HEK293T (cell line): ENCODE measurements at places on chromosomes 4 and X.

DNA sequence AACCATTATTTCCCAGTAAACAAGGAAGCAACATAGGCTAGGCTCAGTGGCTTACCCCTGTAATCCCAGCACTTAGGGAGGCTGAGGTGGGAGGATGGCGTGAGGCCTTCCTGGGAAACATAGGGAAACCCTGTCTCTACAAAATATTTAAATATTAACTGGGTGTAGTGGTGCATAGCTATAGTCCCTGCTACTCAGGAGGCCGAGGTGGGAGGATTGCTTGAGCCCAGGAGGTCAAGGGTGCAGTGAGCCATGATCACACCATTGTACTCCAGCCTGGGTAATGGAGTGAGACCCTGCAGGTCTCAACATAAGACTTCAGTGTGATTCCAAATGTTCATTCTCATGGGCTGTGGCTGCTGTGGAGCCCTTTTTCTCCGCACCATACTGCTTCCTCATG, 34.9 kb downstream of the FHDC1 start:
- no peak for DNase-seq

- no peak for DNase-seq
Measured at GRCh38 chrX:7120878-7121219, 26.7 kb upstream of the STS start.

DNA sequence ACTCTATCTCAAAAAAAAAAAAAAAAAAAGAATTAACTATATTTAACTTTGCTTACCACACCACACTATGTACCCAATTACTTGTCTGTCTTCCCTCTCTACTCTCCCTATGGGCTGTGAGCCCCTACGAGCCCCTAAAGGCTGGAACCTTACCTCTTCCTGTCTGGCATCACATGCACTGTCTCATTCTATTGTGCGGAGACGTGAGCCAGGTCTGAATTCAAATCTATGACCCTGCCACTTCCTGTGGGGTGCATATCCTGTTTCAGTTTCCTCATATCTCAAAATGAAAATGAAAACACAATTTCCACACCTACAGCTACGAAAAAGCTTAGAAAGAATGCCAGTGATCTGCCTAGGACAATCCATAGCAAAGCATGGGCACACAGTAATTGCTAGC, 42.9 kb upstream of the HS3ST1 start:
- no peak for DNase-seq

- DNase-seq, result no peak
Measured at GRCh38 chr4:1663549-1663948, 20.6 kb downstream of the FAM53A start.

GRCh38 chr4:7845493-7846128, 94.0 kb downstream of the AFAP1 start:
- no peak for DNase-seq

DNA sequence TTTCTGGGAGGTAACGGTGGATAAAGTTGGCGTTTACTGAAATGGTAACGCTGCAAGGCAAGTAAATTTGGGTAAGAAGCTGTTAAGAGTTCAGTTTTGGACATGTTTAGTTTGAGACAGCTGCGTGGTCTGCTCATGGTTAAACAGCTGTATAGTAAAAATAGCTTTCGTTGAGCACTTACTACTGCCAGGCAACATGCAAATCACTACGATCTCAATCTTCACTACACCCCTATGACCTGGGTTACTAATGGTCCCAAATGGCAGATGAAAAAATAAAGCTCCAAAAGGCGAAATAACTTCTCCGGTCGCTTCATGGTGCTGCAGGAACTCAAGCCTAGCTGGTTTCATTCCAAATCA, 22.2 kb downstream of the FABP2 start:
- DNase-seq, result no peak

- DNase-seq, result no peak
Measured at GRCh38 chr4:94442251-94442650, 9.5 kb upstream of the PDLIM5 start.

GRCh38 chrX:23756165-23756564, 13.1 kb upstream of the ACOT9 start:
- peak; percentile 64 for DNase-seq

GRCh38 chr4:137711502-137711901, 179.2 kb upstream of the PCDH18 start:
- no peak for DNase-seq

GRCh38 chr4:140363051-140363450, 10.4 kb upstream of the SCOC start:
- no peak for DNase-seq

DNA sequence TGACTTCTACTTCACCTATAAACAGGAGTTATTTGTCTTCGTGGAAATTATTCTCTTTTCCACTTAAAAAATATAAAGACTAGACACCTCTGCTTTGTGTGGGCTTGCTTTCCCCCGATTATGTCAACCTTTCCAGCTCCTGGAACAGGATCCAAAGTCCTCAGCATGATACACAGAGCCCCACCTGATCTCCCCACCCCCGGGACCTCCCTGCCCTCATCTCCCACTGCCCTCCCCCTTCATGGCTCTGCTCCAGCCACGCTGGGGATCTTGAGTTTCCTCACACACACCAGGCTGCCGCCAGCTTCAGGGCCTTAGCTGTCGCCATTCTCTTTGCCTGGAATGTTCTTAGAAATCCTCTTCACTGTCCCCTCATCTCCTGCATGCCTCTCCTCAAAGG, 55.3 kb downstream of the MBNL3 start:
- DNase-seq, result no peak

DNA sequence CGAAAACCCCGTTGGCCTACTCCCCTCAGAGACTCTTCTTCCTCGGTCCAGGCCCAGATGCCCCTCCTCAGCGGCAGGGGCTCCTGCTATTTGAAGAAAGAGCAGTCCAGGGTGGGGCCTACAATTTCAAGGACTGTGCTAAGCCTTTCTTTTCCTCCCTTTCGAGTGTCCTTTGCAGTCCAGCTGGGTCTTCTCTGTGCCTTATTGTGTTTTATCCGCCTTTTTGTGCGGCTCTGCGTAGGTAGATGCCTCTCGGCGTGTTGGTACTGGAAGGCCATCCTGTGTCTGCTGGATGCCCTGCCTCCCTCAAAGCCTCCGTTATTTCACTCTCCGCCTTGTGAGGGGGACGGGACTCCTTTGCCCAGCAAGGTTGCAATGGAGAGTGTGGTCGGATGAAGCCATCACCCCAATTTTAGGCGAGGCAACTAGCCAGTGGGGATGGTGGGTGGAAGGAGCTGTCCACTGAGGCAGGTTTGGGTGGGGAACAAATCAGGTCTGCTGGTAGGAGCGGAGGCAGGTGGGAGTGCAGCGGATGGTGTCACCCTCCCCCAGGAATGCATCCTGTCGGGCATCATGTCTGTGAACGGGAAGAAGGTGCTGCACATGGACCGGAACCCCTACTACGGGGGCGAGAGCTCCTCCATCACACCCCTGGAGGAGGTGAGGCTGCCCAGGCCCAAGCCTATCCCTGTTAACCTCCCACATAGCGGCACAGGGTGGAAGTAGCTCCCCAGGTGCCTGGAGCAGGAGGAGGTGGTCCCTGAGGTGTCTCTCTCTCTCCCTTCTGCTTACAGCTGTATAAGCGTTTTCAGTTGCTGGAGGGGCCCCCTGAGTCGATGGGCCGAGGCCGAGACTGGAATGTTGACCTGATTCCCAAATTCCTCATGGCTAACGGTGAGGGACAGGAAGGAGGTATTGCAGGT, 1.3 kb downstream of the GDI1 start:
- DNase-seq, result no peak

- no peak for DNase-seq
Measured at GRCh38 chrX:12615061-12615460, 176.2 kb upstream of the PRPS2 start.

- no peak for DNase-seq
Measured at GRCh38 chrX:22818061-22818460, 181.7 kb upstream of the DDX53 start.

DNA sequence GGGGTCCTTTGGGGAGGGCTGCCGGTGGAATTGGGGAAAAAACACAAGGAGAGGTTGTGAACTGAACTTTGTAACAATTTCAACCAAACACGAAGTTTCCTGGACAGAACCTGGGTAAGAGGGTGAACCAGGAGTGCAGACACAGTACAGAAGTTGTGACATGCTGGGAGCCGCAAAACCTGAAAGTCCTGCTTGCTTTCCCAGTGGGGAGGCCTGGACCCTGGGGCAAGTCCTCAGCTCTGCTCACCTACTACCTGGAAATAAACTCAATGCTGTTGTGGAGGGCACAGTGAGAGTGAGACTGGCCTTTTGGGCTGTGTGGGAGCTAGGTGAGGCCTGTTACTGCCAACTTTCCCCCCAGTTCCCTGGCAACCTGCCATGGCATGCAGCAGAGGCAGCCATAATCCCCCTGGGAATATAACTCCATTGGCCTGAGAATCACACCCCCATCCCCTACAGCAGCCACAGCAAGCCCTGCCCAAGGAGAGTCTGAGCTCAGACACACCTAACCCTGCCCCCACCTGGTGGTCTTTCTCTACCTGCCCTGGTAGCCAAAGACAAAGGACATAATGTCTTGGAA, 162.8 kb downstream of the THOC2 start:
- no peak for DNase-seq

- DNase-seq, result no peak
Measured at GRCh38 chr4:59597536-59598329, 1602.4 kb upstream of the ADGRL3 start.

- peak; percentile 35 for DNase-seq
Measured at GRCh38 chr4:186587416-186588018, 32.1 kb upstream of the MTNR1A start.

DNA sequence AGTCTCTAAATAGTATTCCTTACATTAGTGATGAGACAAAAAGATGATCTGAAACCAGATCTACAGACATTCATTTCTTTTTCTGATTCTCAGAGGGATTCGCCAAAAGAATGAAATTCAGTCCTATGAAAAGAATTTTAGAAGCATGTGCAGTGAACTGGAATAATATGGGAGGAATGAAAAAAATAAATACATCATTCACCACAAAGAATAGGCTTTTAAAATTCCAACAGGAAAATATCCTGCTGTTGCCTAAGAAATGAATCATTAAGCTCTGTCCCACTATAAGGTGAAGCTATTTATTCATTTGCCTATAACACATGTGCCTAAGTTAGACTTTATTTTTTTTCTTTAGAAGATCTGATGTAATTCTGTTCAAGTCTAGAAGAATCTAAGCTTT, 165.9 kb downstream of the IL15 start:
- DNase-seq, result no peak

- no peak for DNase-seq
Measured at GRCh38 chr4:137794764-137795254, 262.5 kb upstream of the PCDH18 start.

DNA sequence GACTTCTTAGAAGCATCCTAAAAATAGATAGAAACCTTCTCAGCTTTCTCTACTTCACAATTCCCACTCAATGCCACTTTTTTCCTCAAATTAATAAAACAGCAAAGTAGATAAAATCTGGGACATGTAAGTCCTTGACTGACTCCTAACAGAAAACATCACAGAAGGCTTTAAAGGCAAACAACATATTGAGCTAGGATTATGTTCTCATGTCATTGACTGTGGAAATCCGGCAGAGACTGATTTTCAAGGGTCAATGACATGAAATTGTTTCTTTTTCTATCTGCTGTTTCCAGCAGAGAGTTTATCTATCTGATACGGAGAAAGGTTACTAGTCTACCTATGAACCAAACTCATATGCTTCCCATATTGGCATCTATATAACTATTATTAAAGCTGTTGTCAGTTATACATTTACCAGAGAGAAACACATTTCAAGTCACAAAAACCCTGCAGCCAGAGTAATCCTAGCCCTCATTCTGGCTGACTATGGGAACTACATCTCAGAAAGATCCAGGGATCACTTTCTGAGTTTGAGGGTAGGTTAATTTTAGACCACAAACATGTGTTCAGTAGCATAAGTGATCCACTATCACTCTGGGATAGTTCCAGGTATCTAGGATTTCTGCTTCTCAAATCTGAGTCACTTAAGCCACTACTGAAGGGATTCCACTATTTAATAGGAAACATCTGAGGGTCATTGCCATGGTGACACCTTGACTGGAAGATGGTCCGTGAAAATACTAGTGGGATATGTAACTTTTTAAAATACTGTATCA, 147.6 kb downstream of the PPP3CA start:
- no peak for DNase-seq

DNA sequence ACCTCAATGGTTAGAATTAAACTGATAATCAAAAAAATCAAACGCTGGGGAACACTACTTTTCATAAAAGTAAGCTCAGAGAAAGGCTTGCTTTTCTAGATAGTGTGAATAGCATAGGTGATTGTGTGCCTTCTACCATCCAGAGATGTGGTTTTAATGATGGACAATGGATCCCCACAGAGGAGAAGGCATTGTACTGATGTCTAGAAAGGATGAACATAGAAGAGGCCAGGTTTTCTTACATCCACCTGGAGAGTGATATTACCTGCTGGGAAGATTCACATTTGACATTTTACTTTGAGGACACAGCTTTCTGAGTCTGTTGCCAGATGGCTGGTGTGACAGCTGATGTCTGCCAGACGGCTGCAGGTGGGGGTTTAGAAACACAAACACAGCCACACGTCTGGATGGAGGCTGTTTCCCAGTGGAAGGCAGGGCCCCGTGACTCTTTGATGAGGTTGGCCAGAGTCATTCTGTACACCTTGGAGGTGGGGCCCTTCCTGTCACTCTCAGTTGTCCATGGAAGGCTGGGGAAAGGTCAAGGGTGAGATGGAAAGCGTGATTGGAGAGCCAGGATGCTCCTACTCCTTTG, 114.4 kb downstream of the PSAPL1 start:
- DNase-seq, result no peak

DNA sequence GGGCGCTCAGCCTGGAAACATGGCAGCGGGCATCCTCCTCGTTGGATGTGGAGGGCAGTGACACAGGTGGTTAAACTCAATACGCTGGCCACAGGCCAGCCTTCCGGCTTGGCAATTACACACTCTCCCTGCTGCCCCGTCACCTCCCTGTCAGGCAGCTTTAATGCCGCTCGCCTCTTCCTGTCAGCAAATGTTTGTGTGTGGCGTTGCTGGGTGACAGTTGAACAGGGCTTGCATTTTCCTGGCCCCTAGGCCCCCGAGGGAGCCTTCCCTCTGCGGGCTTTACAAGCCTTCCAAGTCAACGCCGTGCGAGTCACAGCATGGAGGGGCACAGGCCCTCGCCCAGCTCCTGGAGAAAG, 620.0 kb downstream of the BCOR start:
- no peak for DNase-seq

- no peak for DNase-seq
Measured at GRCh38 chr4:98394134-98394533, 132.9 kb downstream of the RAP1GDS1 start.

- no peak for DNase-seq
Measured at GRCh38 chrX:24890677-24891076, 125.1 kb downstream of the ARX start.
